ENCODE measurements at places on chromosomes 11 and 22.
A peak's percentile ranks its signal among the peaks of the same experiment; 100 is the strongest.

DNA sequence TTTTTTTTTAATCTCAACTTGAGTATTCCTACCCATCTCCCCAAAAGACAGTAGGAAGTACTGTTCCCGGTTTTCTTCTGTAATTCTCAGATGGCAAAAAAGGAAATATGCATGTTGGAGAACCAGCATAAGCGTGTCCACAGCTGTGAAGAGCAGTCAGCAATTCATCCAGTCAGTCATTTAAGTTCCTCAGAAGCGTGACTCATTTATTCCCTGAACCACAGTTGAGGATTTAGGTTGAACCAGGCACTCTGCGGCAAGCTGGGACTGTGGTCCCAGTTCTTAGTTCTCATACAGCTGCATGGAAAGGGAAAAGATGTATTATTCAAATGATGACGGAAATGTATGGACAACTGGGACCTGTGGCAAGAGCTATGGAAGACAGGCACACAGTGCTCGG lies 61.0 kb upstream of the MYO18B start:
- no peak for DNase-seq

DNA sequence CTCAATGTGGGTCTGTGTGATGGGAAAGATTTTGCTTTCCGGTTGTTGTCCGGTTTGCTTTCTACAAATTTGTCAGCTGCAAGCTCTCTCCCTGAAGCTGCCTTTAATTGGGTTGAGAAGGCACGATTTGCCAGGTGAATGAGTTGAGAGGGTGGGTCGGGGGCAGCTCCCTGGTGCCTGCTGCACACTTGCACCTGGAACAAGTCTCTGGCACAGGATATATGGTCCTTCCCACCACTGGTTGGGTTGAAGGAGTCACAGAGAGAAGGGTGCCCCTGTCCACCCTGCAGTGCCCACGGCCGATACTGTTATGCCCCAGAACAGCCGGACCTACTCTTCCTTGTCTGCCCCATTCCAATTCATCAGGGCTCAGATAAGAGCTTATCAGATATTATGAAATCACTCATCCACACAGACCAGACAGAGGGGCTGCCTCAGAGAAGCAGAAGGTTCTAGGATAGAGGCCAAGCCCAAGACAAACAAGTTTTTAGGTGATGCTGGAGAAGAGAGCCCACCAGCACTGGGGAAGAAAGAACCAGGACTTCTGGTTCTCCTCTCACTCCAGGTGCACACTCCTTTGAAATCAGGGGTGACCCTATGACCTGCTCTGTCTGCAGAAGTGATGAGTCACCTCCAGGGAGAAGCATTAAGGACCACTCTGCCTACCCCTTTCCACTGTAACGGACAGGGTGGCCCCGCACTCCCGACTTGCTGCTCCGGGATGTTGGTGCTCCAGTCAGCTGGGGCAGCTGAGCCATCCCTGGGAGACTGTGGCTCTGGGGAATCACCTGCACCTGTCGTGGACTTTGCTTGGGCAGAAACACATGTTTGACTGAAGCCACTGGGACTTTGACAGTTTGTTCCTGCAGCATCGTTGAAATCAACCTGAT lies 45.3 kb downstream of the RTL6 start:
- no peak for DNase-seq

- DNase-seq, result no peak
These were observed 18.9 kb upstream of the THY1 start for GRCh38 chr11:119441898-119442243.

DNA sequence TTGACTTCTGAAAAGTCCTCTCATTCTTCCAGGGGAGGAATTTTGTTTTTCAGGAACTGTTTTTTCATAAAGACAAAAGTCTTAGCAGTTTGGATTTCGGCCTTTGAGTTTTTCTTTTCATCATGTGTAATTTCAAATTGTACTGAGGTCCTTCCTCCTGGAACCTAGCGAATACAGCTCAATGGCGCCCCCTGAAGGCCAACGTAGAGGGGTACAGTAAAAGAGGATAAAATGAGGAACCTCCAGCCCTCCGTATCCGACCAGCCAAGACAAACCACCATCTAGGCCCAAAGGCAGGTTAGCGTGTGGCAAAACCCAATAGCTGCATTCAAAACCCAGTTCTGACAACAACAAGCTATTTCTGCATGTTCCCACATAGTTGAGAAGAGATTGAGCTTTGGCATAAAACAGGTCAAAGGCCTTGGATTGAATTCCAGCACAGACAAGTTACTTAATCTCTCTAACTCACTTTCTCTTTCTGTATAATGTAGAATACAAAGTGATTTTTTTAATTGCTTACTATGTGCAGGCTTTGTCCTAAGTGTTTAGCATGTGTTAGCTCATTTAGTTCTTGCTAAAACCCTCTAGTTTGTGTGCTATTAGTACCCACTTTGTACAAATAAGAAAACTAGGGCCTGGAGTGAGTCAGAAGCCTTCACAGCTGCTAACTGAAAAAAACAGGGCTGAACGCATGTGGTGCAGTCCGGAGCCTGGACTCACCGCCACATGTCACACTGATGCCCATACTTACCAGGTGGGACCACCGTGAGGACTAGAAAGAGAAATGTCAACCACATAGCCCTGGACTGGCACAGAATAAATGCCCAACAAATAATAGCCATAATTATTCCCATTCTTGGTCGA lies 43.2 kb upstream of the ETS1 start:
- DNase-seq, result peak; percentile 92

- no peak for DNase-seq
These were observed 155.7 kb downstream of the CEP164 start for GRCh38 chr11:117483372-117483771.

GRCh38 chr11:91194546-91194945 lies 971.7 kb upstream of the CHORDC1 start:
- no peak for DNase-seq

- DNase-seq, result no peak
These were observed 64.8 kb downstream of the PHF21B start for GRCh38 chr22:44944883-44945601.

DNA sequence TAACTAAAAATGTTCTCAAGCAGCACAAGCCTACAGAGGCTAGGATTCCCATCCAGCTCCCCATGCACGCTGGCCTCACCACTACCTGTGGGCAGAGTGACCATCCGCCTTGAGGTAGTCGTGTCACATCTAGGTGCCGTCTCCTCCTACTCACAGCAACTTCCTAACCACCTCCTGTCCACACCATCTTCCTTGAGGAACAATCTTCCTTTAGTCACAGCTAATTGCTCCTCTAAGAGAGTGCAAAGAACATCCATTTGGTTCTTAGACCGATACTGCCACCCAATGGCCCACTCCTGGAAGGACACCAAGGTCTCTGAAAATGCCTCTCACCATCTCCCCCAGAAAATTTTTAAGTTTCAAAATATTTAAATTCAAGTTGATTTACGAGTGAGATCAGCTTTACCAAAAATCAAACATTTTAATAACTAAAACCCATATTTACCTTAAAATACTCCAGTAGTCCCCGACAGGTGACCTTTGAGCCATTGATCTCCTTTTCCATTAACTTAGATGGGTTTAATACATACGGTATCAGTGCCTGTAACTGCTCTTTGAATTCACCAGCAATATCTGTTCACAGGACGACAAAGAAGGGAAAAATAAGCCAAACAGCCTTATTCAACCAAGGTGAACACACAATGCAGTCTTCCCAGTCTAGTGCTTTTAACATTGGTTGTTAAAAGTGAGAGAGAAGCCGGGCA lies 21.7 kb upstream of the PLAAT3 start:
- DNase-seq, result peak; percentile 82

GRCh38 chr11:36392196-36392595 lies 96.1 kb downstream of the PRR5L start:
- no peak for DNase-seq

DNA sequence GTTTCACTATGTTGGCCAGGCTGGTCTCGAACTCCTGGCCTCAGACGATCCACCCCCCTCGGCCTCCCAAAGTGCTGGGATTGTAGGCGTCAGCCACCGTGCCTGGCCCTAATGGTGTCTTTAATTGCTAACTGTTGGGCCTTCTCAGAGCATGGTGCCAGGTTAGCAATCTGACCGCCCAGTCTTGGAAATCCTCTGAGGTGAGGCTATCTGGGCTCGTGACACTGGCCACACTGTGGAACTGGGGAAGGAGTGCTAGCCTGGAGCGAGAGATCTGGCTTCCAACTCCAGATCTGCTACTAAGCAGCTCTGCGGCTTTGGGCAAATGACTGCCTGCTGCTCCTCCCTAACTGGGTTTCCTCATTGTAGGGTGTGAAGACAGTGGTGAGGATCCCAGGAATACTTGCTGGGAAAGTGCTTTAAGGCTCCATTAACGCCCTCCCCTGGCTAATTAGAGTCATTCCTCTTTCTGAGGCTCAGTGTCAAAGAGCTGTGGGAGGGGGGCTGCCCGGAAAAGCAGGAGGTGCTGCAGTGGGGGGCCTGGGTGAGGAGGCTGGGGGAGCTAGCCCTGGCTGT lies 35.4 kb downstream of the CHRDL2 start:
- DNase-seq, result no peak

GRCh38 chr11:102436561-102436960 lies 16.0 kb downstream of the TMEM123 start:
- no peak for DNase-seq

- no peak for DNase-seq
These were observed 201.6 kb downstream of the DSCAML1 start for GRCh38 chr11:117595440-117595839.

DNA sequence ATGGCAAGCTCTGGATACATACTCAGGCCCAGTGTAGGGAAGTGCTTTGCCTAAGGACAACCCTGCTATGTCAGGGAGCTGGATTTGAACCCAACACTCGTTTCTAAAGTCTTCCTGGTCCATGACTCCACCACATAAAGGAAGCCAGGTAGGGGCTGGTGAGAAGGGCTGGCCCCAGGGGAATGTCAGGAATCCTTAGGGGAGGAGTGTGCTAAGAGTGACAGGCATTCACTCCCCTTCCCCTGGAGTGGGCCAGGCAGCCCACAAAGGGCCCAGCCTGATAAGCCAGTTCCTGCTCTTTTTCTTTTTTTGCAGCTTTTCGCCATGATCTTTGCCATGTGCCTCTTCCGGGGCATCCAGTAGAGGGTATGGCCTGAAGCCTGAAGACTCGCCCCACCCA lies 21.9 kb downstream of the TP53I11 start:
- no peak for DNase-seq

GRCh38 chr22:43385770-43386641 lies 25.8 kb upstream of the MPPED1 start:
- peak; percentile 48 for DNase-seq

All from KG1 (cell line).